ENCODE measurements at places on chromosomes 2 and 18. TPM values are rescaled to one million over a fixed set of nuclear protein-coding genes. Genes with fewer than 3 reads are reported as not detected.

The ASXL3 gene
- 0.35 TPM for total RNA-seq

The SERPINB10 gene
- not detected for total RNA-seq

The SPIRE1 gene
- total RNA-seq: 16.6 TPM

The DQX1 gene
- total RNA-seq: 1.6 TPM

The ANKRD30BL gene
- total RNA-seq: not detected

DNA sequence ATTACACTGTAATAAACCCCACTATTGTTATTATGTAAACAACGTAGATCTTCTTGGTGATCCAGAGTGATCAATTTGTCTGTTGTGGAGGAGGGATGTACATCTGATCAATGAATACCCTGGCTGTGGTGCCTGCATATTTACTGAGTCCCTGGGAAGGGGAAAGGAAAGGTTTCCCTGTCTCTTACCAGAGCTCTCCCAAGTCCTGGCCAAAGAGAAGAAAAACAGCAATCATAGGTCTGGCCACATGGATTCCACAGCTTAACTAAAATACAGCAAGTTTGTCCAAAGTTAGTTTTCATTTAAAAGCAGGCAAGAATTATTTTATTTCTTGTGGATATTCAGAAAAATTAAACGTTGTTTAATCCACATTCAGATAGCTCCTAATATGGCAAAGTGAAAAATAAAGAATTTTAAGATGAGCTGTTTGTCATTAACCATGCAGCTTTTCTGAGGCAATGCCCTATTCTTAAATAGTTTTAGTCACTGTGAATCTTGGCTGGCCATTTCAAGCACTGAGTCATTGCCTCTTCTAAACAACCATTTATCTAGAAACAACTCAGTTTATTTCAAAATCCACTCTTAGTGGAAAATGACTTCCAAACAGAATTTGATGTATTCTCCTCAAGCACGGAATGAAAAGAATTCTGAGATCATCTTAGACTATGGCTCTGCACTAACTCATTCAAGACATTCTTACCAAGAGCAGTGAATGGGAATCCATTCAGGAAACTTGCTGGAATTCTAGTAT, 1004.4 kb upstream of the CDH2 start:
- no peaks in the 10 kb centered on the region for H3K36me3 ChIP-seq
- DNase-seq: no peak
- H3K27ac ChIP-seq: no peak overlapping the region
- H3K4me1 ChIP-seq: no peaks in the 10 kb centered on the region
- no peak overlapping the region for H3K4me3 ChIP-seq

- H3K36me3 ChIP-seq: no peaks in the 10 kb centered on the region
- no peak overlapping the region for H3K27ac ChIP-seq
- H3K4me3 ChIP-seq: no peak overlapping the region
- H3K27me3 ChIP-seq: no peaks in the 10 kb centered on the region
- H3K4me1 ChIP-seq: no peaks in the 10 kb centered on the region
Measured at GRCh38 chr18:72636611-72637010, 92.5 kb upstream of the CBLN2 start.

GRCh38 chr18:78875016-78875777, 104.4 kb upstream of the SALL3 start:
- H3K27ac ChIP-seq: no peak overlapping the region
- H3K27me3 ChIP-seq: no peaks in the 10 kb centered on the region
- DNase-seq: peak; percentile 64
- H3K4me1 ChIP-seq: peaks cover 8% of the 10 kb centered on the region

DNA sequence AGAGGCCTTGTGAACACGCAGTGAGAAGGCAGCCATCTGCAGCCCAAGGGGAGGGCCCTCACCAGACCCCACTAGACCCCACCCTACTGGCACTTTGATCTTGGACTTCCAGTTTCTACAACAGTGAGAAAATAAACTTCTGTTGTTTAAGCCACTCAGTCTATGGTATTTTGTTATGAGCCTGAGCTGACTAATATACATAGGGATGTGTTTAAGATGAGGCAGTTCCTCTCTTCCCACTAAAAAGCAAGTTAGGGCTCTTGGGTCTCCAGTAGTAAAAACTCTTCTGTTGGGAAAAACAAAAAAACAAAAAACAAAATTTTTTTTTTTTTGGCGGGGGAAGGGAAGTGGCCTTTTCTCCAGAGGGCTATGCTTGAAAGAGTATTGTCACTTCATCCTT, 233.2 kb upstream of the SMAD7 start:
- H3K36me3 ChIP-seq: no peaks in the 10 kb centered on the region
- H3K4me3 ChIP-seq: no peak overlapping the region
- H3K4me1 ChIP-seq: no peaks in the 10 kb centered on the region
- no peaks in the 10 kb centered on the region for H3K27me3 ChIP-seq
- no peak overlapping the region for H3K27ac ChIP-seq
- no peak for DNase-seq

DNA sequence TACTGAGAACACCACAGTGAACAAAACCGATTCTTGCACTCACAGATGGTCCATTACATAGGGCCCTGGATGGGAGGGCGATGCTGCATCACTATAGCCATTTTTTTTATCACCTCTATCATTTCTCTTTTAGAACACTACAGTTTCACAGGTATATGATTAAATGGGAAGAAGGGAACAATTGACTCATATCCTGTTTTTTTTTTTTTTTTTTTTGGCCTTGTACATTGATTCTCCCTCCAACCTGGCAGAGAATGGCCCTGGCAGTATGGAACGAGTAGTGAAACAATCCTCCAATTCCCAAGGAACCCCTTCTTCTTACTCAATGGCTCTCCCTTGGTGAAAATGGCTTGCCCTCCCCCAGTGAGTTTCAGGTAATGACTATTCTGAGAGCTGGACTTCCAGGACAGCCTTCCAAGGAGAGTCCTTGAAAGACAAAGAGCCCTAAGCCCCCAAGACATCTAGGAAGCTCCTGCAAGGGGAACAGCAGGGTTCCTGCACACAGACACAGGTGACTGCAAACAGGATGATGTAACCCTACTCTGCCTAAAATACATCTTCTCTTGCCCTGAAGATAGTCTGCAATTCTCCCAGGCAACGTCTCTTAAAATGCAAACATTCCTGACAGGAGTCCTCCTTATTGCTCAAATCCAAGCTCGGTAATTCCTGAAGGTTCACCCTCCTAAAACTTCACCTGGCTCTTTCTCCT, 405.4 kb downstream of the SETBP1 start:
- no peak overlapping the region for H3K27ac ChIP-seq
- no peaks in the 10 kb centered on the region for H3K36me3 ChIP-seq
- no peaks in the 10 kb centered on the region for H3K27me3 ChIP-seq

DNA sequence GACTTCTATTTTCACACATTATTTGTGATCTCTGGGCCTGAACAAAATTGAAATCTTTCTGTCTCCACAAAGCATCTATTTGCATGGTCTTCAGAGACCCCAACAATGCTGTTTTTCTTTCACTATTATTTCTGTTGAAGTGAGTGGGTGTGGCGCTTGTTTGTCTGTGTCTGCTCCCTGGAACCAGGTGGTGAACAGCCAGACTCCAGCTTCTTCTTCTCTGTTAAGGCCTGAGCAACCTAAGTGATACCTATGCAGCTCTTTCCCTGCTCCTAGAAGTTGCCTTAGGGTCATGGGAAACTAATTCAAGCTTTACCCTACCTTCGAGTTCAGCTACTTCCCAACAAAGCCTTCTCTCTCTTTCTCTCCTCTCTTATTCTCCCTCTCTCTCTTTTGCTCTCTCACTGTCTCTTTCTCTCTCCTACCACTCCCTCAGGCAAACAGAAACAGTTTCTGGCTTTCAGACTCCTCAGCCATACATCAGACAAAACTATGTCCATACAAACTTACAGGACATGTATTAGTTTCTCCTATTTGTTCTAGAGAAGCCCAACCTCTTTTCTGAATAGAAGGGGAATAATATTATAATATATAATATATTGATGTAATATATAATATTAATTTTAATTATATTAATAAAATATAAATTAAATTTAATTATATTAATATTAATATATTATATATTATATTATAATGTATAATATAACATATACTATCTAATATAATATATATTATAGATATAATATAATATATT, 552.5 kb downstream of the DSC3 start:
- H3K27ac ChIP-seq: no peak overlapping the region
- no peak overlapping the region for H3K4me3 ChIP-seq
- no peak for DNase-seq
- H3K4me1 ChIP-seq: no peaks in the 10 kb centered on the region

DNA sequence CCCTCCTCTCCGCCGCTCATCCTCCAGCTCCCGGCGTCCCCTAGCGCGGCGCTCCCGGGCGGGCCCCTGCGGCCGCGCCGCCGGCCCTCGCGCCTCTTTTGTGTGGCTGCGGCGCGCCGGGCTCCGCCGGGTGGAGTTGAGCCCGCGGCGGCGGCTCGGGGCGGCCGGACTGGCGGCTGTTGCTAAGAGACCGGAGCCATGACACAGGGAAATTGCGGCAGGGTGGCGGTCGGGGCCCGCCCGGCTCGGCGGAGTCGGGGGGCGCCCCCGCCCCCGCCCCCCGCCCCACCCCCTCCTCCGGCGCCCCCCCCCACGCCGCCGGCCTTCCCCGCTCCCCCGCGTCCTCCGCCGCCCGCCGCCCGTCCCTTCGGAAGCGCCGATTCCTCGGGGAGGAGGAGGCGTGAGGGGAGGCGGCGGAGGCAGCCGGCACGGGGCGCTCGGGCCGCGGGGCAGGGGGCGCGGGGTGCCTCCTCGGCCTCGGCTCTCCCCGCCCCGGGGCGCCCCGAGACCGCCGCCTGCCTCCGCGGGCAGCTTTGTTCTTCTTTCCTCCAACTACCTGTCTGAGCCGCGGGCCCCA, at the start of gene TMEM200C:
TSS of gene TMEM200C (minus strand) at position 224 of the 577 bp plus-strand sequence. CDS start 3,459 bp downstream, outside the sequence.
- no peaks in the 10 kb centered on the region for H3K4me1 ChIP-seq
- DNase-seq: no peak
- no peak within 1 kb of the TSS for H3K27ac ChIP-seq
- peaks cover 5% of the 10 kb centered on the region for H3K36me3 ChIP-seq

- H3K36me3 ChIP-seq: peaks cover 12% of the 10 kb centered on the region
- DNase-seq: peak; percentile 76
Measured at GRCh38 chr2:240820607-240821428, 799 bp upstream of the KIF1A start.

- H3K27me3 ChIP-seq: no peaks in the 10 kb centered on the region
- no peak overlapping the region for H3K4me3 ChIP-seq
- DNase-seq: no peak
- H3K4me1 ChIP-seq: no peaks in the 10 kb centered on the region
Measured at GRCh38 chr18:34738175-34738894, 28.2 kb downstream of the DTNA start.
